DMS53 (cell line): ENCODE measurements at places on chromosomes 3 and 15.

- DNase-seq, result peak; percentile 35
Measured at GRCh38 chr15:62889734-62890505, 152.6 kb upstream of the TPM1 start.

DNA sequence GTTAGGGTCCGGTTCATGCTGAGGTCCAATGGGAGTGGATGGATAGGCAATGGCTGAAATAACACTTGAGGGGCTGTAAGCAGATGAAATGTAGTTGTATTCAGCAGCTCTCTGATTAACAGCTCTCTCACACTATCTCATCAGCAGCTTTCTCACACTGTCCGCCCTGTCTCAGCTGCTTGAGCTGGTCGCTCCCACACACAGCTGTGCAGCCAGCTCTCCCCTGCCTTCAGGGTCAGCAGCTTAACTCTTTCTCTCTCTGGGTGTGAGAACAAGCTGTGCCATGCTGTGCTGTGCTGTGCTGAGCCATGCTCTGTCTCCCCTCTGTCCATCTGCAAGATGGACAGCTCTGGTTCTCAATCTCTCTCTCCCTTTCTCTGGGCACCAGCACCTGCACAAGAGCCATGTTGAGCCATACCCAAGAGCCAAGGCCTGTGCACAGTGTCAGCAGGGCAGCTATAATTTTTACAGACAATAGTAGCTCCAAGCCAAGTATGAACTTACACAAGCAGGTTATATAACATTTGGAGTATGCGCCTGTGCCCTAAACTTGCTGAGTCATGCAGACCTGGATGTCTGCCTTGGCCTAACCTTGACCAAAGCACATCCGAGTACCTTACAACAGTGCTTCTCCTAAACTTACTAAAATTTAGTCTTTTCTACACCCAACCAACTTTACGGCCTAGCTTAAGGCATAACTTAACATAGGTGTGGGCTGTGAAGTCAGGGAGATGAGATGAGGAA lies 291.3 kb upstream of the TRIM42 start:
- DNase-seq, result peak; percentile 28

DNA sequence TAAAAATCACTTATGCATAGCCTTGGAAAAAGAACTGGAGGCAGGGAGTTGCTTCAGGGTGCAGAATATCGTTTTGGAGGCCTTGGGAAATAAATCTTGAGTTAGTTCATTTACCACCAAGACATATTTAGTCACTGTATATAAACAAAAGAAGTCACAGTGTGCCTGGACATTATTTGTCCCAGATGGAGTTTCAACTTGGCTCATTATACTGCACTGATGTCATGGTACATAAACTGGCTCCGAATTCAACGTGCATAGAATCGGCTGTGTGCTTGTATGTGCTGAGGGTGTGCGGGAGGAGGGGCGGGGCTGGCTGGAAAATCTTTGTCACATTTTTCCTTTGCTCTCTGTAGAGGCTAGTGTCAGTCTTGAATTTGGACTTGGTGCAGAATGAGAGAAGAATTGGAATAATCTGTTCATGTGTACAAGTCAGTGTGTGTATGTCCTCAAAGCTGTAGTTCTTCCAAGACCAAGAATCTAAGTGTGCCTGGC lies 86.6 kb downstream of the FNDC3B start:
- no peak for DNase-seq

DNA sequence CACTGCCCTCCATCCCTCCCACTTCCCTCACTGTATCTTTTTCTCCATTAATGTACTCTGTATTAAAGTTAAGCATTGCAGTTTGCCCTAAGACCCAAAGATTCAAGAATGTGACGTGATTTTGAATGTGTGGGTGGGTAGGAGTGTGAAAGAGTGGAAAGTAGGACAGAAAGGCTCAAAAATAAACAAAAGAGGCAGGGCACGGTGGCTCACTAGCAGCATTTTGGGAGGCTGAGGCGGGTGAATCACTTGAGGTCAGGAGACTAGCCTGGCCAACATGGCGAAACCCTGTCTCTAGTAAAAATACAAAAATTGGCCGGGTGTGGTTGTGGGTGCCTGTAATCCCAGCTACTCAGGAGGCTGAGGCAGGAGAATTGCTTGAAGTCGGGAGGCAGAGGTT lies 18.4 kb downstream of the TFRC start:
- no peak for DNase-seq

DNA sequence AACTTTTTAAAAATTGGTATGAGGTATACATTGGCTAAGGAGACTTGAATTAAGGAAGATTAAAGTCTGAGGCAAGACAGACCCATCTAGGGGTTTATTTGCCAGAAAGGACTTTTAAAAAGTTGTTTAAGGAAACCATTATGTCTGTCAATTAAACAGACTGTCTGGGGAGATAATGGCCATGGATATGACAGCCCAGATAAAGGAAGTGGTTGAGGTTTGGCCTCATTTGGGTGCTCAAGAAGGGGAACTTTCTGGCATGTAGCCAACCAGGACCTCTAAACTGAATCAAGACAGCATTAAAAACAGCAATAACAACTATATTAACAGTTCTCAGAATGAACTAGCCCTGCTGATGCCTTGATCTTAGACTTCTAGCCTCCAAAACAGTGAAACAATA lies 9.9 kb upstream of the CD200R1L start:
- DNase-seq, result no peak
